ENCODE measurements at places on chromosomes 3 and 15.

GRCh38 chr15:31459400-31459748, 132.7 kb downstream of the KLF13 start:
- DNase-seq: no peak

- DNase-seq: no peak
These were observed 22.0 kb downstream of the USP3 start for GRCh38 chr15:63526401-63526800.

GRCh38 chr15:59862191-59863155, 141.6 kb upstream of the FOXB1 start:
- no peak for DNase-seq

DNA sequence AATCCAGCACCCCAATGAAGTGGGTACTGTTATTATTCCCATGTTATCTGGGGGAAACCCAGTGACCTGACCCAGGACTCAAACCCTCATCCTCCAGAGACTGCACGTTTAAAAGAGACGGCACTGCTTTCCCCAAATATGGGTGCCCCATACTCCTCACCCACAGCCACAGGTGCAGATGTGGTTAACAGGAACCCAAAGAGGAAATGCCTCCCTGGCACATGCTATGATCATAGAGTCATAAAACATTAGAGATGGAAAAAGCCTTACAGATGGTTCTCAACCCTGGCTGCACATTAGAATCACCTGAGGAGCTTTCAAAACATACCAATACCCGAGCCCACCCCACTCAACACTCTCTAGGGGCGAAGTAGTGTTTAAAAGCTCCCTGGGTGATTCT, 111.5 kb downstream of the SEMA5B start:
- no peak for DNase-seq

GRCh38 chr3:127491909-127492308, 98.6 kb downstream of the TPRA1 start:
- no peak for DNase-seq

GRCh38 chr15:100247228-100248225, 94.2 kb downstream of the ADAMTS17 start:
- DNase-seq: no peak

DNA sequence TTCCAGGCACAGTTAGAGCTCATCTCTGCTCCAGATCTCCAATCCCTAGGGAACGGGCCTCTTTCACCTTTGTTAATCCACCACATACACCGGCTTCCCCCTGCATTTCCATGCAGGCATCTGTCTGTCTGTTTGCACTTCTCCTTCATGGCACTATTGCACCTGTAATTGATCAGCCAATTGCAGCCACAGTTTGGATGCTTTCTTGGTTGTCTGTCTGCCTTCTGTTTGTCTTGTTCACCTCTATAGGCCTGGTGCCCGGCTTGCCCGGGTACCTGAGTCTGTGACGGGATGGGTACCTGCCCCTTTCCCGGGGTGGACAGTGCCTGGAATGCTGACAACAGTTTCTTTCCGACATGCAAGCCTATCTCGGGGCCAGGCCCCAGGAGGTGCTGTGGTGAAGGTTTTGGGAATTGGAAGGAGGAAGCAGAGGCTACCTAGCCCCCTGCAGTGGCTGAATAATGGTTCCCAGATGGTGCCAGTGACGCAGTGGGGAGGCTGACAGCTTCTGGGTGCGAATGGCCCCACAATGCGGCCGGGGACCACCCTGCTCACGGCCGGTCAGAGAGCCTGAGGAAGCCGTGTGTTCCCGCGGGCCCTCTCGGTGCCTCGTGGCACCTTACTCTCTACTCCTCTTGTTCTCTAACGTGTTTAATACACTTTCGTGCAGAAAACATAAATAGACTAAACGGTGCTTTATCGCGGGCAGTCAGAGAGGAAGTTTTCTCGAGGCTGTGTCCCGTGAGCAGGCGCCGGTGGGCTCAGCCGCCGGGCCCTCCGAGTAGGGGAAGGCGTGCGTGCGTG, 31.3 kb upstream of the RAB6B start:
- no peak for DNase-seq

GRCh38 chr3:64222501-64223111, 2.7 kb downstream of the PRICKLE2 start:
- DNase-seq: no peak

GRCh38 chr3:31164381-31164780, 269.9 kb upstream of the GADL1 start:
- DNase-seq: no peak

DNA sequence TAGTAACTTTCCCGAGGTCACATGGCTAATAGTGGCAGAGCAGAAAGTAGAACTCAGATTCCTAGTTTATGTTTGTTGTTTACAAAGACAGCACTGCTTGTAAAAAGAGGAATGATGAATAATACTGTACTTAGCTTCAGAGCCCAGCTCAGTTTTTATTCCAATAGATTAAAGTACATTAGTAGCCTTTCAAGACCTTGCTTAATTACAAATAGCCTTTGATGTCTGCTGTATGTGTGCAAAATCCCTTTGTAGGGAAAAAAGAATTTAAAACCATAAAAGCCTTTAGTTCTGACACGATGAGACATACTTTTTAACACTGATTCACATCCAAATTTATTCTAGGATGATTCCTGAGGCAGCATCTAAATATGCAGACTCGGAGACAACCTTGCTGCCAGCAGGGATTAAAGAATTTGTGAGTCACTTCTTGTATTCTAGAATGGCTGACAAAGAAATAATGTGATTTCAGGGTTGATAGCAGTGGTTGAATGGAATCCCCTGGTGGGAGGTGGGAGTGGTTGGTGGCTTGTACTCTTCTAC, 324.2 kb upstream of the TGFBR2 start:
- no peak for DNase-seq
